ENCODE measurements at places on chromosomes 5 and 9.
A peak's percentile ranks its signal among the peaks of the same experiment; 100 is the strongest.

DNA sequence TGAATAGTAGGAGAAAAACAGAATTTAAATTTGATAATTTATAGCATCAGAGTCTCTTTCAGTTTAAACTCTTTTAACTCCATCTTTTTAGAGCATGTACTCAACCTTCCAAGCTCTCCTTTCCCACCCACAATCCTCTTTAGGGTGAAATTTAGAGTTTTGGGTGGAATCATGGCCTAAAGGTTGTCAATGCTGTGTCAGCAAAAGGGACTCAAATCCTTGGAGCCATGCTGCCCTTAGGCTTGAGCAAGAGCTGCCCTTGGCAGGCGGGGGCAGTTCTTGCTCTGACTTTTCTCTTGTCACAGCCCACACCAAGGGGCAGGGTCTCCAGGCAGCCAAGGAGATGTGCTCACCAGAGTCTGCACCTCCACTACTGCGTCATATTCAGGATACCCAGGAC, 102.4 kb downstream of the MTX3 start:
- no peak for DNase-seq

- no peak for DNase-seq
Observed at GRCh38 chr9:133647765-133648469, 11.8 kb downstream of the DBH start.

DNA sequence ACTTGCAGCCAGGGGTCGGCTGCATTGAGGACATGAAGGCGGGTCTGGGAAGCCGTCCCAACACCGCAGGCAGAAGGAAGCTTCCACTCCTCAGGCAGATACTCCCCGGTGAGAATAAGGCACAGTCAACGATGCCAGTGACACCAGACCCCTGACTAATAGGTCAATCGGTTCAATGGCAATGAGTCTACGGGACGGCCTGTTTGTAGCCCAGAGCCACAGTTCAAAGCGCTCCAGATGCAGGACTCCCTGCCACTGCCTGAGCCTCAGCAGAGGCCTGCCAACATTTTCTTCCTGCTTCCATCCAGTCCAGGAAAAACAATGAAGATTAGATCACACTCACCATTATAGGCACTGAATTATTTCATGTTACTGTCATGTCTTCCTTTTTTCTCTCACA, 84.5 kb upstream of the SIMC1 start:
- no peak for DNase-seq

DNA sequence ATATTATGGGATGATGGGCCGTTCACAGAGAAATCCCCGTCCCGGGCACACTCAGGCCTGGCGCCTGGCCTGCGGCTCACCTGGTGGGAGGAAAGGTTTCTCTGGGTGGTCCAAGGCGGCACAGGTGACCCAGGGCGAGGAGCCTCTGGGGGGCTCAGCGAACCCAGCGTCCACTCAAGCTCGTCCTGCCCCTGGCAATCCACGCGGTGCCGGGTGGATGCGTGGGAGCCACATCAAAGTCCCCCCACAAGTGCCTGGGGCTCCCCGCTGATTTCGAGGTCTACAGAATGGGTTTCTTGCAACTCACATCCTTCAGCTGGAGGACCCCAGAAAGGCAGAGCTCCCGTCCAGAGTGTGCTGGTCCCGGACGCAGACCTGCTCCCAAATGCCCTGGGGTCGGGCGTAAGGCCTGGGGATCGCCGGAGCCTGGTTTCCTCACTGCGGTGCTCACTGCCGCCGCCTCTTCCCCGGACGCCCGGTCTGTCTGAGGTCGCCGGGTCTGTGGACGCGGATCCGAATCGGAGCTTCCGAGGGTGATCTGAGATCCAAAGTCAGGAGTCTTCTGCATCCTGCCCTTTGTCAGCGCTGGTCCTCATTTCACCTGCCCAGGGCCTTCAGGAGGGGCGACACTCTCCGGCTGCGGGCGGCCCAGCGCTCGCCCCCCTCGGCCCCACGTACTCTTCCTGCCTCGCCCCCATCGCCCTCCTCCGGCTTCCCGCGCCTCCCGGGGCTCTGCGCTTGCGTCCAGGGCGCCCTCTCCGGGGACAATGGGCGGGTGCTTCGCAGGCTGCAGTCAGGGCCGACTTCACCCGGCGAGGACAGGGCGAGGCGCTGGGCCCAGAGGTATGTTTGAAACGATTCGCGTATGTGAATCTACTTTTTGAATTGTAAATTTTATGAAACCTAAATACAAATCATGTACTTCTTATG, 20.0 kb upstream of the RUFY1 start:
- peak; percentile 70 for DNase-seq

GRCh38 chr9:14888875-14889274, 21.4 kb downstream of the FREM1 start:
- no peak for DNase-seq

DNA sequence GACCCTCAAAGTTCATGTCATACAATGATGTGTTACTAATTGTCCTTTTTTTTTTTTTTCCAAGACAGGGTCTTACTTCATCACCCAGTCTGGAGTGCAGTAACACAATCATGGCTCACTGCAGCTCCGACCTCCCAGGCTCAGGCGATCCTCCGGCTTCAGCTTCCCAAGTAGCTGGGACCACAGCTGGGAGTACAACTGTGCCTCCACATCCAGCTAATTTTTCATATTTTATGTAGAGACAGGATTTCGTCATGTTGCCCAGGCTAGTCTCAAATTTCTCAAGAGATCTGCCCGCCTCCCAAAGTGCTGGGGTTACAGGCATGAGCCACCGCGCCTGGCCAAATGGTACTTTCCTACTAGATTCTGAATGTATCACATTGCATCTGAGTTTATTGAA, 49.4 kb upstream of the EBF1 start:
- DNase-seq: no peak

DNA sequence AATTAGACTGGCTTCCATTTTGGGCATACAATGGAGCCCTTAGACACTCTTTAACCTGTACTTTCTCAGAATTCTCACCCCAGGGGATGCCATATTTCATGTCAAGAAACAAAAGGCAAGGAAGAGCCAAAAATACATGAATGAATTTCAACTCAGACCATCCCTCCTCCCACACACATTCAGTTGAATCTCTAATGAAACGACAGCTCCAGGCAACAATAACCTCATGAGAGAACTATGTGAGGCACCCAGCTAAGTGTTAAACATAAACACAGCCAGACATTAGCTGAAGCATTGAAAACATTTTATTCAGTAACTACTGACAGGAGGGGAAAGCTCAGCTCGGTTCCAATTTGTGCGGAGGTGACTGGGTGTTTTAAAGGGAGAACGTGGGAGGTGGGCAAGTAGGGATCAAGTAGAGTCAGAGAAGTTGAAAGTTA, 1359.1 kb upstream of the CDH9 start:
- no peak for DNase-seq

Data from stimulated activated CD8-positive, alpha-beta memory T cell treated with anti-CD3 and anti-CD28 coated beads, Interleukin-15, amount 100 ng/mL, for 48 hours (primary cell).